ENCODE measurements at places on chromosomes 2 and 18.

DNA sequence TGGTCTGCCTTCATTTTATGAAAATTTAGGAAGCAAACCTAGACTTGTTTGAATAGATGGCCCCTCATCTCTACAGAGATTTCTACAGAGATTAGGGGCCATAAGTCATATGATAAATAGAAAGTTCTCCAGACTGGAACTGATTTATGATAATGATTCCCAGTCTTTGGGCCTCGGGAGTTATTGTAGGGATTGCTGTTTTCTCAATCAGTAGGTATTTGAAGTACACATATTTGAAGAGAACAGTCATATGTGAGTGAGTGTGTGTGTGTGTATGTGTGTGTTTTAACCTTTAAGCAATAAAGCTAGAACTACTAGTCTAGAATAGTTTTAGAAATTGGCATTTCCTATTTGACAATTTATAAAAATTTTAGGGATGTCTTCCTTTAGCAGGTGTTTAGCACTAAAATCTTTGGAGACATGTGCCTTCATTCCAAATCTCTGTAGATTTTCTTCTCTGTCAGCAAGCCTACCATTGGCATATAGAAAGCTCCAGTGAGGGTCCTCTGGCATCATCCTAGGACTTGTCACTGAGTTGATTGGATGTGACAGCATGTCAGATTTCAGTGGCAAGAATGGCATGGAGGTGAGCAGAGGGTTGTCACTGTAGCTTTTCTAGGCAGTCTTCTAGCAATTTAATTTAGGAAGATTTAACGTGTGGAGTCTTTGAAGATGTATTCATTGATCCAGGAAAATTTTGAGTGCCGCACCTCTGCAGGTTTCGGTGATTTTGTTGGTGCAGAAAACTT is 71.2 kb downstream of the MYO1B start:
- DNase-seq = peak; percentile 57

GRCh38 chr2:101357376-101357775 is 29.9 kb downstream of the CREG2 start:
- peak; percentile 79 for DNase-seq

DNA sequence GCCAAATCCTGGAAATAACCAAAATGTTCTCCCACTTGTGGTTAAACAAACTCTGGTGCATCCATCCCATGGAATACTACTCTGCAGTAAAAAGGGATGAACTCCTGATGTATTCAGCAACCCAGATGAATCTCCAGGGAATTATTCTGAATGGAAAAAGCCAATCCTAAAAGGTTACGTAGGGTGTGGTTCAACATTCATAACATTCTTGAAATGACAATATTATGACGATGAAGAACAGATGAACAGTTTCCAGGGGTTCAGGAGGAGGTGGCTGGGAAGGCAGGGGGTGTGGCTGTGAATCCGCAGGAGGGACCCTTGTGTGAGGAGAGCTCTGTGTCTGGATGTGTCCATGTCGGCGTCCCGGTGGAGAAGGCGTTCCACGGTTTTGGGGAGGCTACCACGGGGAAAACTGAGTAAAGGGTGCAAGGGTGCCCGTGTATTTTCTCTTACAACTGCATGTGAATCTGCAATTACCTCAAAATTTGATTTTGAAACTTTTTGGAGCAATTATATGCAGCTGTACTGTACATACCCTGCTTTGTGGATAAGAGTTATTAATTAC is 47.3 kb downstream of the KCNG2 start:
- DNase-seq = no peak

GRCh38 chr2:26942543-26943295 is 27.7 kb upstream of the MAPRE3 start:
- DNase-seq = peak; percentile 64

DNA sequence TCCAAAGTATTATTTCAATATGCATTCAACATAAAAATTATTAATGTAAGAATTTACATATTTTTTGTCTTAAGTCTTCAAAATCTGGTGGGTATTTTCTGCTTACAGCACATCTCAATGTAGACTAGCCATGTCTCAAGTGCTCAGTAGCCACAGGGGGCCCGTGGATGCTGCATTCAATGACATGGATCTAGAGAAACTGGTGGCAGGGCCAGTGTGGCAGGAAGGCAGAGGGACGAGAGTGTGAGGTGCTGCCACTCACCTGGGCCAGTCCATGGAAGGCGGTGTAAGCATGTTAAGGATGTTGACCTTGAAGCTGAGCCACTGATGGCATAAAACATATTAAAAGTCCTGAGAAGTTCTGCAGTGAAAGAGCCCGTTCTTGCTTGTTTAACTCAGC is 6.2 kb upstream of the LIPG start:
- no peak for DNase-seq

- peak; percentile 52 for DNase-seq
These were observed 18.4 kb downstream of the PREPL start for GRCh38 chr2:44342854-44343253.

- DNase-seq = peak; percentile 3
These were observed 142.9 kb downstream of the PKP4 start for GRCh38 chr2:158599609-158600008.

- DNase-seq = no peak
These were observed 336.6 kb downstream of the DSC3 start for GRCh38 chr18:30705943-30706342.

DNA sequence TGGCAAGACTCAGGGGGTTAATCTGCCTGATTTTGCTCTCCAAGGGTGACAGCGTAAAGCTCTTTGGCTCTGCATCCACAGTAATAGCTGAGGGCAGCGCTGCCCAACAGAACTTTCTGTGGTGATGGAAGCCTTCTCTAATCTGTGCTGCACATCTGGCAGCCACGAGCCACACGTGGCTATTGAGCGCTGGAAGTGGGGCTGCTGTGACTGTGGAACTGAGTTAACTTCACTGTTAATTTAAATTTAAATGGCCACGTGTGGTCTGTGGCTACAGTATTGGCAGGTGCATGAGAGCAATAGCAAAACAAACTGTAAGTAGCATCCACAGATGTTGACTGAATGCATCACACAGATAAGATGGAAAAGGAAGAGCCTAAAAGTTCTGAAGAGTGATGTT is 47.3 kb upstream of the TMEM200C start:
- no peak for DNase-seq

DNA sequence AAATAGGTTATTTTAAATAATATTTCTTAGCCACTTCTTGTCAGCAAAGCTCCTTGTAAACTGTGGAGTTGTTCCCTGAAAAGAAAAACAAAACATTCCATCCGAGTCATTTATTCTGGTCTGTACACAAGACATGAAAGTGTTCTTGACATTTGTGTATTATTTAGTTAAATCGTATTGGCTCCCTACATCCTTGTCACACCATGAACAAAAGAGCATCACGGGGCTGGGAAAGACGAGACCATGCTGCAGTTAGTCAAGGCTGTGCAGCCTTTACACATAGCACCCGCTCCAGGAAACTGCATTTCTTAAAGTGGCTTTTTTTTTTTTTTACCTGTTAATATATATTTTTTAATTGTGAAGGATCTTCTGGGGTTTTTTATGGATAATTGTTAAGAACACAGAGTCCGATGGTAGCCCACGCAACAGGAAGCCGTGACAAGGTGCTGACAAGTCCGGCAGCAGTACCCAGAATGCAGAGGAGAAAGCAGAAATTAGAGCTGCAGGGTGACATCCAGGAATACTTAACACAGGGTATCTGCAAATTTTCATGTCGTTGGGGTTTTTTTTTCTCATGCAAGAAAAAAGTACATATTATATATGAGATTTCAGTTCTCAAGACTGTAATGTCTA is 588.4 kb downstream of the ARHGAP15 start:
- DNase-seq = no peak

- no peak for DNase-seq
These were observed 213.2 kb downstream of the RBM43 start for GRCh38 chr2:151048331-151049054.

DNA sequence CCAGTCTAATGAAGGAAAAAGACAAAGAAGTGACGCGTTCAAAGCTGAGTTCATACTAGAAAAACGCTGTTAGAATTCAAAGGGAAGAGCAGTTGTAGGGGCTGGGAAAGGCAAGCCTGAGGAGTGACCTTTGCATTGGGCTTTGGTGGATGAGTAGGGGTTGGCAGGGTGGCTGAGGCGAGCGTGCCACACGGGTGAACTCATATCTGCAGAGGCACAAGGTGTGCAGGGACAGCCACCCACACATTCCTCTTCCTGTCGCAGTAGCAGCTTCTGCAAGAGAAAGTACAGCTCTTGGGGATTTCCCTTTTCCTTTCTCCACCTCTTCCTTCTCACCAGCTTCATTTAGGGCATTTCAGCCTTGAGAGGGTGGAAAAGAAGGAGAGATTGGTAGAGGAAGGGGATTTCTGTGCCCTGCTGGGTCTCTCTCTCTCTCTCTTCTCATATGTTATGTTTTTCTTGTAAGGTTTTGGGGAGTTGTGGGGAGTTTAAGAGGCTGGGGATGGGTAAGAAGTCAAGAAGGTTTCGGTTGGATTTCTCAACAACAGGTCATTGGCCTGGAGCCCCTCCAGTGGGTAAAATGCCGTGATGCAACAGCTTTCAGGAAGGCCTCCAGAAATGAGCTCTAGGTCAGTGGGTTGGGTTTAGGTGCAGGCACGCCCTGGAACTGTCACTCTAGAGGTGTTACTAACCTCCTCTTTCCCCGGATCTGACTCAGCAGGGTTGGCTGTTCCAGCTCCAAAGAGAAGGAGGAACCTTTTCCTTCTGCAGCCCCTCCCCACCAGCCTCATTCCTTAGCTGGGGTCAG is 40.1 kb downstream of the ODC1 start:
- peak; percentile 95 for DNase-seq

DNA sequence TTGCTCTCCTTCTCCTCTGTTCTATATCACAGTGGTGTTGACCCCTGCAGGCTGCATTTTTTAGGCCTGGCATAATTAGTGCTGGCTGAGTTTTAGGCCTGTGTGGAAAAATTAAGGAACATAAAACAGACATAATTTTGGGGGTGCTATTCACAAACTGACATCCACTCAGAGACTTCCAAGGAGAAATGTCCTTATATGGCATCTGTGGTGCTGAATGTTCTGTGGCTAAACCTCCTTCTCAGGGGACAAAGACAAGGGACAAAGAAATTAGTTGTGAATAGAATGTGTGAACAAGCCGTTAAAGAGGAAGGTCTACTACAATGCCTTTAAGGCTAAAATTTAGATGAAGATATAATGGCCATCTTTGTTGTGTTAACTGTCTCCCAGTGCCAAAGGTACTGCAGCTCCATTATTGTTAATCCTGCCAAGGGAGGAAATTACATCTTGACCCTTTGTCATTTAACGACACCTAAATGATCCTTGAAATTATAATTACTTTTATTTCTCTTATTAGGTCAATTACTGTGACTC is 870.0 kb upstream of the CHAC2 start:
- DNase-seq = no peak

- DNase-seq = no peak
These were observed 466.9 kb upstream of the HNRNPA3 start for GRCh38 chr2:176745543-176746200.

GRCh38 chr2:3399381-3399780 is 19.9 kb downstream of the TRAPPC12 start:
- DNase-seq = no peak

GRCh38 chr2:45134014-45134413 is 124.8 kb upstream of the SIX2 start:
- DNase-seq = no peak

DNA sequence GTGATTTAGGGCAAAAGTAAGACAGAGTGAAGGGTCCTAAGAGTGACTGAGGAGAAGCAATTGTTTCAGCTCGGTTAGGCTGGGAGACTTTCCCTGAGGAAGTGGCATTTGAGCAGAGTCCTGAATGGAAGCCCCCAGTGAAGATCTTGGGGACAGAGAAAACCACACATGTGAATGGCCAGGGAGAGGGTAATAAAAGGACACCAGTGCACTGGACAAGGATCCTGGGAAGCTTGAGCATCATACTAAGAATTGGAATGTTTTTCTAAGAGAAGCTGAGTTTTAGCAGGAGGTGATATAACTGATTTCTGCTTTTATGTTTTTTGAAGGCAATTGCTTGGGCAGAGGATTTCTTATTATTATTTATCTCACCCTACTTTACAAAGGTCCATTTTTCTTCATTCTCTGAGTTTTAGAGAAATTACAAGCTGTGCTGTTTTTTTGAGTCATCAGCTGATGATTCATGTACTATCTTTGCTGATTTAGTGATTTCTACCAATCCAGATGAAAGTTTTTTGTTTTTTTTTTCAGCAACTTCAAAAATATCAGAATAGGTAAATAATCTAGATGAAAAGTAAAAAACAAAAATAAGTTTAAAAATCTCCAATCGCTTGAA is 43.5 kb downstream of the MFSD6 start:
- no peak for DNase-seq

GRCh38 chr2:20200697-20201555 is 24.0 kb downstream of the SDC1 start:
- no peak for DNase-seq

DNA sequence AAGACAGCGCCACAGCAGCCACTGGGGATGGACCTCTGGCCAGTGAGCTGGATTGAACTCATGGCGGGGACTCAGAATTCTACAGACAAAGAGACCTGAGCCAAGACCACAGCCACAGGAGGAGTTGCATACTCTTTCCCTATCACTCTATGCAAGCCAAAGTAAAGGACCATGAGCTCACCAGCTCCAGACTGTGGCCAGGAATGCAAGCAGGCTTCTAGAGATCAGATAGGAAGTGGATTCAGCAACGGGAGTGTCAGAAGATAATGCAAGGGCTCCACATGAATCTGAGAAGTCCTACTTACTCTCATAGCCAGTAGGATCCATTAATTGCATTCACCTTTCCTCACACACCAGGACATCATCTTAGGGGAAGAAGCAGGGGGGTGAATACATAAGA is 415.4 kb upstream of the POU3F3 start:
- no peak for DNase-seq

- DNase-seq = no peak
These were observed 27.7 kb upstream of the ACADL start for GRCh38 chr2:210252699-210253606.

- DNase-seq = no peak
These were observed 141.1 kb downstream of the RBMS1 start for GRCh38 chr2:160352500-160352899.

DNA sequence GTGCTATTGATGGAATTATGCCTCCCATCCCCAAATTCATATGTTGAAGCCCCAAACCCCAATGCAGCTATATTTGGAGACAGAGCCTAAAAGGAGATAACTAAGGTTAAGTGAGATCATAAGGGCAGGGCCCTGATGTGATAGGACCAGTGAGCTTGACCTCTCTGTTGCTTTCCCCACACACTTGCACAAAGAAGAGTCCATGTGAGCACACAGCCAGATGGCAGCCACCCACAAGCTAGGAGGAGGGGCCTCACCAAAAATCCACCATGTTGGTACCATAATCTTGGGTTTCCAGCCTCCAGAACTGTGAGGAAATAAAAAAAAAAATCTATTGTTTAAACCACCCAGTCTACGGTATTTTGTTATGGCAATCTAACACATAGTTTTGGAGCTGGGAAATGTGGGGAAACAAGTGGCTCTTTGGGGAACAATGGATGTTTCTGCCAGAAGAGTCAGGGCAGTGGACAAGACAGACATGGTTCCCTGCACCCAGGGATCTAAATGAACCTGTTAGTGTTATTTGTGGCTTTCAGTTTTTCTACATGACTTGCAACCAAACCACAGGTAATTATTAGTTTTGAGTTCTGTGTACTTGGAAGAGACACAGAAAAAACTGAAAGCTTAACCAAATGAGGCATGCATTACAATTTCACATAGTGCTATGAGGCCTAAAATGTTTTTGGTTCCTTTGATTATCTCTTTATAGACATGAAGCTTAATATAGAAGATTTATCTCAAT is 259.1 kb downstream of the LTBP1 start:
- peak; percentile 56 for DNase-seq

GRCh38 chr18:77160515-77160914 is 27.9 kb upstream of the MBP start:
- DNase-seq = no peak

- DNase-seq = no peak
These were observed 135.9 kb downstream of the VAPA start for GRCh38 chr18:10049747-10050146.

GRCh38 chr18:76348267-76349066 is 146.6 kb downstream of the ZNF516 start:
- DNase-seq = no peak

Measured in kidney tubule cell (primary cell).